ENCODE measurements at places on chromosomes 7 and 10.

- DNase-seq: no peak
Observed at GRCh38 chr10:6346631-6347030, 143.9 kb downstream of the PFKFB3 start.

GRCh38 chr7:30877015-30877769 lies 34.5 kb upstream of the AQP1 start:
- no peak for DNase-seq

- no peak for DNase-seq
Observed at GRCh38 chr7:92313055-92313454, 67.3 kb downstream of the ANKIB1 start.

DNA sequence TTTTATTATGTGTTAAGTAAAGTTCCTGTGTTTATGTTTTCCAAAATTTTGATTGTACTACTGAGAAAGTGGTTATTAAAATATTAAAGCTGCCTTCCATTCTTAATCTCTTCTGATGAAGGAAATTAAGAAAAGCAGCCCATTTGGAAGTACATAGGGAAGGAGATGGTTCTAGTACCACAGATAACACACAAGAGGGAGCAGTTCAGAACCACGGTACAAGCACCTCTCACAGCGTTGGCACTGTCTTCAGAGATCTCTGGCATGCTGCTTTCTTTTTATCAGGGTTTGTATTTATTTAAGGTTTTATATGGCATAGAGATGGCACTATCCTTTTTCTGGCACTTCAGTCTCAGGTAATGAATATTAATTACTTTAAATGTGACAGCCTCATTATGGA lies 111.6 kb downstream of the PHTF2 start:
- no peak for DNase-seq

- no peak for DNase-seq
Observed at GRCh38 chr7:17144322-17144721, 154.1 kb upstream of the AHR start.

DNA sequence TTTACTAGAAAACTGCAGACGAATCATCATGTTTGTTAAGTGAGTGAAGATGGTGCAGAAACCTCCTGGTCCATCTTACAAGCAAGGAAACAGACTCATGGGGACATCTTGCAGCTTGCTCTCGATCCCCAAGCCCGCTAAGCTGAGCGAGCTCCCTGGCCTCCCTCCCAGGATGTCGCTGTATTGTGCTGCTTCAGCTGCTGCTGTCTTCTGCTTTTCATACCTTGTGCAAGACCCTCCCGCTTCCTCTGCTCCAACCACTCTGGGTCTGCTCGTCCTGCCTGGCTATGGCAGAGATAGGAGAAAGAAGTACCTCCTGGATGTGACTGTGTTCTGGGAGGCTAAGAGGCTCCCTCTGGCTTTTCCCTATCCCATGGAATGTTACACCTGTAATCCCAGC lies 285.2 kb upstream of the FZD8 start:
- DNase-seq: no peak

DNA sequence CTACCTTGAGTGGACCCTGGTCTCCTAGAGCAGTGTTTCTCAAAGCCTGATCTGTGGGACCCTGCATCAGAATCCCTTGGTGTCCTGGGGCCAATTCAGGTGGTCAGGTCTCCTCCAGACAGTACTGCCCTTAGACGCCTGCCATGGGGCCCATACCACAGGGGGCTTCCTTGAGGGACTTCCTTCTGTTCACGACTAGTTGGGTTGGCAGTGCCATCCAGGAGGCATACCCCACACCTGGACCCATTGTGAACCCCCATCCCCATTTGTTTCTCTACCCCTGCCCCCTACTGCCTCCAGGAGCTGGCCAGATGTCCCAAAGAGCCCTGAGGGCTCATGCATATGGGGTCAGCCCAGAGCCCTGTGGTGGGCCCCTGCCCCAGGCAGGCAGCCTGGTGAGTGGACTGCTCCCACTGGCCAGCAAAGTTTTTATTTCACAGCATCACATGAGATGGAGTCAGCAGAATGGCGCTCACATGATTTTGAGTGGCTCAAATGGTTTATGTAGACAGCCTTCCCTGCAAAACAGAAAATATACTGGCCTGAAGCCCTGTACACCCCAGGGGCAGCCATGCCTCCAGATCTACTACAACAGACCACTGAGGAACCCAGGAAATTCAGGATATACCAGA lies 259.9 kb upstream of the ZMIZ1 start:
- no peak for DNase-seq

DNA sequence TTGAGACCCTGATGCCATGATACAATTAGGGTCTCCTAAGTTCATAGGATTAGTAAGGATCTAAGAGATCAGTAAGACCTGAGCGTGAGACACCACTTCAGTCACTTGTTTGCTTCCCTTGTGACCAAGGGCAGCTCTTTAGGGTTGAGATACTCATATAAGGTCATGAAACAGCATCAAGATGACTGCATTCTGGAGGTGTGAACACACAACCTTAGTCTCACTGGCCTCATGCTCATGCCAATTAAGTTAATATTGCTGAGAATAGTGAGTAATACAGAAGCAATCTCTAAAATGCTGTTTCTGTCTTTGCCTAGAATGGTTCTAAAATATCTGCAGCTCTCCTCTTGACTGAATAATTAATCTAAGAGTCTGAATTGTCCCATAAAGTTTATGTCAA lies 39.6 kb upstream of the KLHL7 start:
- DNase-seq: no peak

GRCh38 chr10:126013489-126014281 lies 117.3 kb downstream of the FANK1 start:
- DNase-seq: no peak

- DNase-seq: no peak
Observed at GRCh38 chr7:127885843-127886242, 145.4 kb downstream of the LRRC4 start.

DNA sequence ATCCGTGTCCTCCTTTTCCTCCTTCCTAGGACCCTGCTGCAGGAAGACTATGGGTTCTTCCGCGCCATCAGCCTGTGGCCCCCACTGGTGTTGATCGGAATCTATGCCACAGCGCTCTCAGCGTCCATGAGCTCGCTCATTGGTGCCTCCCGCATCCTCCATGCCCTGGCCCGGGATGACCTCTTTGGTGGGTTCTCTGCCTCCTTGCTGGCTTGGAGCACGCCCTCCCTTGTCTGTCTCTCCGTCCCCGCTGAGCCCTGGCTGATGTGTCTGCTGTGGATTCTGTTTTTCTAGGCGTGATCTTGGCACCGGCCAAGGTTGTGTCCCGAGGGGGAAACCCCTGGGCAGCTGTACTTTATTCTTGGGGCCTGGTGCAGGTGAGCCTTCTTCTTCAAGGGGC lies 7.3 kb upstream of the TRIP6 start:
- no peak for DNase-seq

DNA sequence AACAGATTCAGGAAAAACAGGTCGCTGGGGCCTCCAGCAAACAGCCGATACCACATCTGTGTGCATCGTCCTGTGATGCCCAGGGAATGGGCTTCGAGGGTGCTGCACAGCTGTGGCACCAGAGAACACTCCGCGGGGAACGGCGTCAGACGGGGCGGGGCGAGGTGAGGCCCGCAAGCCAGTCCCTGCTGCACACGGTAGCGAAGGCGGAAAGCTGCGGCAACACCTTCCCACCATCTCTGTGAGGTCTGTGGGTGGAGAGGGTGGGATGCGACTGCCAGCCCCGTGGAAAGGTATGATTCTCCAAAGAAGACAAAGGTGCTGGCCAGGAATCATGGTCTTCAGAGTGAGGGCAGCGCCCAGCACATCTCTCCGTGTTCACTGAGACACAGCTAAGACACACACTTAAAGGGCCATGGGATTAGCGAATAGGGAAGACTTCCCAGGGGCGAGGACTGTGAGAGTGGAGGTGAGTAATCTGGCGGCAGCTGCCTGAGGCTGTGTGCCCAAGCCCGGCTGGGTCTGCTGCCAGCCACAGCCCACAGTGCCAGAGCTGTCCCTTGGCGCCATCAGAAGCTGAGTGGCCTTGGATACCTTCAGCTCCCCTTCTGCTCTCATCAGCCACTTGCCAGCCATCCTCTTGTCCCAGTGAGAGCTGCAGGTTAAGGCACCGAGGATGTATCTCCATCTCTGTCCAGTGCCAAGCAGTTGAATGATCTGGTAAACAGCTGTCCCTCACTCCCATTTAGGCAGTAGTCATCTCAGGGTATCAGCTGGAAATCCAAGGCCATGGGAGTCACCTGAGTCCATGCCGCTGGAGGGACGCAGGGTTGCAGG lies 17.6 kb downstream of the PRKAG2 start:
- DNase-seq: no peak

DNA sequence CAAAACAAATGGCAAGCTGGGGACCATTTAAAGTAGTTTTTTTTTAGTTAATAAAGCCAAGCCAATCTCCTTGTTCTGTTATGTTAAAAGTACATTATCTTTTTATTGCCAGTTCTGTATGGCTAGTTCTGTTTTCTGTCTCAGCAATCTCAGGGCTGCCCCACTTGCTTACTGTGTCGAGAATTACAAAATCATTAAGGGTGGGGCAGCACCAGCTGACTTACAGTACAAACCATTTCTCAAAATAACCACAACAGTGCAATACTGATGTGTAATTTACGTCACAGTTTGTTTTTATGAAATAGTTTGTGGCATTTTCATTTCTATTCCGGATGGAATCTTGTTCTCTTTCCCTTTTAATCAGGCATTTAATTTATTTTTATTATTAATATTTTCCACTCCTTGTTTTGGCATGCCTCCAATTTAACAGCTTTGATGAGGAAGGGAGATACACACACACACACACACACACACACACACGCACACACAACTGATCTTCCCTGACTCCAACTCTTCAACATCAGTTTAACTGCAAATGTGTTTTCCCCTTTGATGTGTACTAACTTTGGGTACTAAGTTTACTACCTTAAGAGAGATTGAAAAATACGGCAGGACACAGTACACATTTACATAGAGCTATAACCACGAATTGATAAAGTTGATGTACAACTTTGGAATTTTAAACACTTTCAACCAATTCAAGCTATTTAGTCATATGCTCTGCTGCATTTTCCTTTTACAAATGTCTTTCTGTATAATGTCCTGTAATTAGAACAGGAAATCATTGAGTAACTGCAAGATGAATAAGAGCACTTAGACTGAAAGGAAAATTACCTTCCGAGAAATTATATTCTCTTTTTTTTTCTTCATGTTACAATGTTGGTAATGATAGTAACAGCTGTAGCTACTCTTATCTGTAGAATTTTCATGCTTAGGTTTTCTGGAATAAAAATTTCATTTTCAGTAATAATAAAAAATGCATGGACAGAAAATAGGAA lies 91.5 kb downstream of the ARID5B start:
- DNase-seq: no peak

GRCh38 chr10:110617425-110618229 lies 26.5 kb upstream of the RBM20 start:
- no peak for DNase-seq

DNA sequence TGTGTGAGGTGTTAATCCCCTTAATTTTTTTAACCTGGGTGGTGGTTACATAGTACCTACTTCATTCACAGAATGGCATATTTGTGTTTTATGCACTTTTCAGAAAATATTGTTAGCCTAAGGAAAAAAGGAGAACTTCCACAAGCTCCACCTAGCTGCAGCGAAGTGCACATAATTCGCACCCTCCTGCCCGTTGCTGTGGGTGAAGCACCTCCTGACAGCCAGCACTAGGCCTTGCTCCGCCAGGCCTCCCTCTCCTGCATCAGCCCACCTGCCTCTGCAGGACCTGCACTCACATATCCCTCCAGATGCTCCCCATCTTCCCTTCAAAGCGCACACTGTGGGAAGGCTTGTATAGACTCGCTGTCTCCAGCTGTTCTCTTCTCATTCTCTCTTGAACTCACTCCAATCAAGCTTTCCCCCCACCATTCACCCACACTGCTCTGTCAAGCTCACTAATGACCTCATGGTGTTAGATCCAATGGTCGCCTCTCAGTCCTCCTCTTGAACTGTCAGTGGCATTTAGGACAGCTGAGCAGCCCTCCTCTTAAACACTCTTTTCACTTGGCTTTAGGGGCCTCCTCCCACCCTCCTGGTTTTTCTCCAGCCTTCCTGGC lies 20.7 kb upstream of the GRID1 start:
- no peak for DNase-seq

DNA sequence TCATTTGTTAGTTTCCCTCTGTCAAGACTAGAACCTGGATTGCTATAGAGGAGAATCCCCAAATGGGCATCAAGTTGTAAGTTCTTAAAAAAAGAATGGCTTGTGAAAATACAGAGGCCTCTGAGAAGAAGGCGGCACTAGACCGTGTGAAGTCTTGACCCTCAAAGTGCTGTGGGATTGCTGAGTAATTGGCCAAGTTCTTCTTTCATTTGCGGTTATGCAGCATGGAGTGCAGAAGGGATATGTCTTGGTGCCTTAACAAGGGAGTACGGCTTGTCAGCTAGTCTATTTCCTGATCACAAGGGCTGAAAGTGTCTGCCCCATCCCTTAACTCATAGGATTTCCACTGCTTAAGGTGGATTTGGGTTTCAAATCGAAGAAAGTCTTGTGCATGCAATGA lies 81.2 kb downstream of the MKX start:
- DNase-seq: no peak

DNA sequence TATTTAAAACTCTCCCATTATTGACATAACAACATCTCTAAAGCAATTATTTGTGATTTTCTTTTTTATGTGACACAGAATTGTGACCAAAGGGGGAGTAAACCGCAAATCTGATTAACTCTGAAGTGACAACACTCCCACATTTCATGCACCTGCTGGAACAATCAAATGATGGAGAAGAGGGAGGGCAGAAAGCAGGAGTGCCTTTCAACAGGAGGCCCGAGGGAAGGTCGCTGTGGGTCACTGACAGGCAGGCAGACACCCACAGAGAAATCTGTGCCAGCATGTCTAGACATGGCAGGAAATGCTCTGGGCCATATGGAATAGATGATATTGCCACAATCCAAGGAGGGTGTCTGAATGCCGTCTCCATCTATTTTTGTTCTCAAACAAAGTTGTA lies 247.3 kb downstream of the DOCK4 start:
- no peak for DNase-seq
